G401 (cell line): ENCODE measurements at places on chromosomes 1 and 21. TPM values are rescaled to one million over a fixed set of nuclear protein-coding genes. Genes with fewer than 3 reads are reported as not detected.
A peak's percentile ranks its signal among the peaks of the same experiment; 100 is the strongest.

DNA sequence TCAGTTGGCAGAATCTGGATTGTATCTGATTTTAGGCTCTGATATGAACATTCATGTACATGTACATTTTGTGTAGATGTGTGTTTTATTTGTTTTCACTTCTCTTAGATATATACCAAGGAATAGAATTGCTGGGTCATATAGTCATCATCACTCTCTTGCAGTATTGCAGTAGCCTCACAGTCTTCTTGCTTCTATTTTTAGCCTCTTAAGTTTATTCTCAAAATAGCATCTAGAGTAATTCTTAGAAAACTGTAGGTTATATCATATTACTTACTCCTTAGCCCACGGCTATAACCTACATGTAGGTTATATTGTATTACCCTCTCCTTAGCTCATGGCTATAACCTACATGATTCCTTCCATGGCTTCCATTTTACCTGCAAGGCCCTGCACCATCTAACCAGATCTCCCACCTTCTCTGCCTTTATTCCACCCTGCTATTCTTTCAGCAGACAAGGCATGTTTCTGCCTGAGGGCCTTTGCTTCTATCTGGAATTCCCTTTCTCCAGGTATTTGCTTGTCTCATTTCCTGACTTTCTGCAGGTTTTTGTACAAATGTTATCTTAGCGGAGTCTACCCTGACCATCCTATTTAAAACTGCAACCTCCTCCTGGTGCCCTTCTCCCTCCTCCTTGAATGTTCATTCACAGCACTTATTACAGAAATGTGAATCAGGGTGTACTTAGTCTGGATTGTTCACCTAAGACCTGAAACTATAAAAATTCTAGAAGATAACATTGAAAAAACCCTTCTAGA lies 109.0 kb upstream of the ETV3 start:
- DNase-seq, result no peak

DNA sequence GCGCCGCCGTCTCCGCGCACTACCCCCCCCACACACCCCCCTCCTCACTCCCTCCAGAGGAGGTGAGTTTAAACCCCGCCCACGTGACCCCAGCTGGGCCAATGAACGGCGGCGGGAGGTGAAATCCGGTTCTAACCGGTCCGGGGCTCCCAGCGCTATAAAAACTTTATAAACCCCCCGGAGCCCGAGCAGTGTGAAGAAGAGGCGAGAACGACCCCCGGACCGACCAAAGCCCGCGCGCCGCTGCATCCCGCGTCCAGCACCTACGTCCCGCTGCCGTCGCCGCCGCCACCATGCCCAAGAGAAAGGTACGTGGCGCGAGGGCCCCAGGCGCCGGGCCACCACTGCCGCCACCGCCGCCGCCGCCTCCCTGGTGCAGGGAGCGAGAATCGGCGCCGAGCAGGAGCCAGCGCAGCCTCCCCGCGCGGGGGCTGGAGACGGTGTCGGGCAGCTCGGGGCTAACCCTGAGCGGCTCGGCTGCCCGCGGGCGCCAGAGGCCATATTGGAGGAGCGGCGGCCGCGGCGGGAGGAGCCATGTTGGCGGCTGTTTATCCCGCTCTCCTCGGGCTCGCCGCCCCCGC lies at the start of gene HMGN2:
Gene HMGN2 (plus strand): TSS at position 121 of the 581 bp plus-strand sequence. CDS start 173 bp downstream, at position 294.
- peak; percentile 93 for DNase-seq

DNA sequence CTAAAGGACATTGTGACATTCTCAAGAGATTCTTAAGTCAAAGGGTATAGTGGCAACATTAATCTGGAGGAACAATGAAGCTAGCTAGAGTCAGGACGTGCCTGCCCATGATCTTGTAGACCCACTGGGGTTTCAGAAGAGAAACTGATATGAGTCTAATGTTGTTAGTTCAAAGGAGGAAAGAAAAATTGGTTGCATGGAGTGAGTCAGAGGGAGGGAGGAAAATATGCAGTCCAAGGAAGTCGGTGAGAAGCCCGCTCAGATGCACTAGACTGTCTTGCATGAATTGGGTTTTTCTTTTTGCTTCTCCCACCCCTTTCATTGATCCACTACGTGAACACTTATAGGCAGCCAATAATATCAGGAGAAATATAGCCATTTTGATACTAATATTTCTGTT lies 53.8 kb upstream of the SYT14 start:
- no peak for DNase-seq

TNFRSF18 gene
- 1.2 TPM in 1 of 2 replicates, not detected in the other for total RNA-seq

DNA sequence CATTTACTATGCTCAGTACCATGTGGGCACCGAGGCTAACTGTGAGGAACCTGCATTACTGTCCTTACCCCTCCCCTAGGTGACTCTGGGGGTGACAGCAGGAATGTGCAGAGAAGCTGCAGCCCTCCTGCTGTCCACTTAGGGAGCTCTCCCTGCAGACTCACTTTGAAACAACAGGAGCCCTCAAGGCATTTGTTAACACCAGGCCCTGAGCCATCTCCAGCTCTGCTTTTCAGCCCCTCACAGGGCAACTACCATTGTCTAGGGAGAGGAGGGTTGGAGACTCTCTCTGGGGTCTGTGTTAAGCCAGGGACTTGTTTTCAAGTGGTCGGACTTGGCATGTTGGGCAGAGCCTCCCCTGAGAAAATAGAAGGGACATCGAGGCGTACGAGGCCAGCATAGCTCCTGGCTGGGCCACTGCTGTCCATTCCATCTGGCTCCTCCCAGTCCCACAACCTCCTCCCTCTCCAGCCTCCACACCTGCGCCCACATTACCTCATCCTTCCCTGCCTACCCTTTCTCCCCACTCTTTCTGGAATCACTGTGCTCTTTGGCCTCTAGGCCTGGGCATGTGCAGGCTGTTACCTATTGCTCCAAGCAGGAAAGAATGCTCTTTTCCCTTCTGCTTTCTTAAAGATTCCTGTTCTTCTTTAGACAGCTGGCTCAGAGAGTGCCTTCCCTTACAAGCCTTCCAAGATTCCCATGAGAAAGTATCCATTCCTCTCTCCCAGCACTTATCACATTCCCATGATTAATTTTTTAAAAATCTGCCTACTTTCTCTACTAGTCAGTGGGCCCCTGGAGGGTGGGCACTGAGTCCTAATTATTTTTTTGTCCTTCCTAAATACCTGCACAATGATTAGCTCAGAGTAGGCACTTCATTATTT lies 102.7 kb upstream of the GCLM start:
- DNase-seq, result no peak

CYP4X1 gene
- total RNA-seq, result not detected in 2 replicates

KCNJ6 gene
- not detected in 2 replicates for total RNA-seq

MPZ gene
- total RNA-seq, result 0.68 TPM in 1 of 2 replicates, not detected in the other

DNA sequence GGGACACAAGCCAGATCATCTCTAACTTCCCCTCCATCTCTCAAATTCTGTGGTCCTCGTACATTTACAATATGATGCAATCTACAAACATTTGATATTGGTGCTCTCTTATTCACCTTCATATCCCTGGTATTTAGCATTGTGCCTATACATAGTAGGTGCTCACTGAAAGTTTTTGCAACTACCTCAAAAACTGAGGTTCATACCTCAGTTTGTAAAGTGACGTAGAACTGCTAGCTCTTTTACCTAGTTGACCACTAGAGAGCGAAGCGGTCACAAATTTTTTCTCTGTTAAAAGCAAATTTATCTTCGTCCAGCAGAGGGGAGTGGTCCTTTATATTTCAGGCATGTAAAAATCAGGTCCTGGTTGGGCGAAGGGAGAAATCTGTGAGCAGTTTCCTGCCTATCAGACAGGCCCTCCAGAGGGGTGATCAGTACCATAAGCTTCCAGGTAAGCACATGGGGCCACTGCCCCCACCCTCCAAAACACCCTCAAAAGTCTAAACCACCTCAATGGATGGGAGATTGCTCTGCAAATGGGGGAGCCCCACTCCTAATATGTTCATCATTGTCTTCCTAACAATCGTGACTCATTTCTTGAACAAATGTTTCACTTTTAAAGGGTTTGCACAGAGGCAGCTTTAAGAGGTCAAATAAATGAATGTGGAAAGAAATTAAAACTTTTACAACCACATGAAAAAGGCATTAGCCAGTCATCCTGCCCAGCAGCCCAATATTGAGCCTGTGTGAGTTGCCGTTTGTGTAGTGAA lies 10.6 kb upstream of the HLCS start:
- DNase-seq, result peak; percentile 75

GBP6 gene
- not detected in 2 replicates for total RNA-seq

DNA sequence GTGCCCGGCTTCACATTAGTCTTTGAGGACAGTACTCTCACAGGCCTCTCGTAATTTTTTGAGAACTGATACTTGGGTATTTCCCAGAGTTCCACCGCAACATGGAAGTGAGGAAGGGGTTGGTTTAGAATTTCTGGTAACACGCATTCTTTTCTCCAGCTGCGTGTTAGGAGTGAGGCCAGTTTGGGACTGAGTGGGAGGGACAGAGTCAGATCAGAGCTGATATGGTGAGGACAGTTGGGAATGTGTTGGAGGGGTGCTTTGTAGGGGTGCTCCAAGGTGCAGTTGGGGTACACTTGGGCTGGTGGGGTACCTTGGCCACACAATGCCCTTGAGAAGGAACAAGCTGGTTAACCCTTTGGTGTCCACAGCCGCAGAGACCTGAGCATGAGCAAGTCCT lies 6.7 kb downstream of the FBXO6 start:
- DNase-seq, result no peak

DNA sequence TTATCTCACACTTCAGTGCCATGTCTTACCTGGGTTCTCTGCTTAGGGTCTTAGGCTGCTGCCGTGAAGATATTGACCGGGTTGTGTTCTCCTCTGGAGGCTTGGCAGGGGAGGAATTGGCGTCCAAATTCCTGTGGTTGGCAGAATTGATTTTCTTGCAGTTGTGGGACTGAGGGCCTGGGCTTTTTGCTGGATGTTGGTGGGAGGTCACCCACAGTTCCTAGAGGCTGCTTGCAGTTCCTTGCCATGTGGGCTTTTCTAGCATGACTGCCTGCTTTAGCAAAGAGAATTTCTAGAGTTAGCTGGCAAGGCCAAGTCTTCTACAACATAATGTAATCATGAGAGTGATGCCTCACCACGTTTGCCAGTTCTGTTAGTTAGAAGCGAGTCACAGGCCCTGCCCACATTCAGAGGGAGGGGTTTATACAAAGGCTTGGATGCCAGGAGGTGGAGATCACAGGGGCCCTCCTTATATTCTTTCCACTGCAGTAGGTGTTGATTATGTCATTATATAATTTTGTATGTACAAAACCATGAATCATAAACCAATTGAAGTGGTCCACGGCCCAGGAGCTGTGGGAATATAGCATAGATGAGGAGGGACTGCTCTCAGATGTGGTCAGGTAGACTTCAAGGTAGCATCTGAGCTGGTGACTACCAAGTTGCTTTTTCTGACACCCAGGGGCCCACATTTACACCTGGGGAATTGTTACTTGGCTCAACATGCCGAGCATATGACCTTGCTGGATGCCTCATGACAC lies 6.6 kb downstream of the UBL4B start:
- no peak for DNase-seq

DNA sequence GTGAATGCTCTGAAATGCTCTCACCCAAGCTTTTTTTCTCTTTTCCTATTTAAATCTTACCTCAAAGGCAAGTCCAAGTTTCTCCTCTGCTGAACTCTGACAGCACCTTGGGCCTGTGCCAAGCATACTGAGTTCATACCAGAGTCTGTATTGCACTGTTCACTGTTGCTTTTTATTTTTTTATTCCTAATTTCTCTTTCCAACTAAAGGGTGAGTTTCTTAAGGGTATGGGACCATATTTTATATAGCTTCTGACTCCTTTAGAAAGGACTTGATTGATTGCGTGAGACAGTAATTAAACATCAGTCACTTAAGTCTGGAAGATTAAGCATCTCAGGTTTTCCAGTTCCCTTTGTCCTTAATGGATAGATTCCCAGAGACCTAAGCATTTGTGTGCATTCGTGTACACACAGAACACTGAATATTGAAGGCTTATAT lies 69.9 kb downstream of the CACHD1 start:
- no peak for DNase-seq

GRCh38 chr1:235069577-235070563 lies 58.8 kb downstream of the TOMM20 start:
- peak; percentile 40 for DNase-seq

DNA sequence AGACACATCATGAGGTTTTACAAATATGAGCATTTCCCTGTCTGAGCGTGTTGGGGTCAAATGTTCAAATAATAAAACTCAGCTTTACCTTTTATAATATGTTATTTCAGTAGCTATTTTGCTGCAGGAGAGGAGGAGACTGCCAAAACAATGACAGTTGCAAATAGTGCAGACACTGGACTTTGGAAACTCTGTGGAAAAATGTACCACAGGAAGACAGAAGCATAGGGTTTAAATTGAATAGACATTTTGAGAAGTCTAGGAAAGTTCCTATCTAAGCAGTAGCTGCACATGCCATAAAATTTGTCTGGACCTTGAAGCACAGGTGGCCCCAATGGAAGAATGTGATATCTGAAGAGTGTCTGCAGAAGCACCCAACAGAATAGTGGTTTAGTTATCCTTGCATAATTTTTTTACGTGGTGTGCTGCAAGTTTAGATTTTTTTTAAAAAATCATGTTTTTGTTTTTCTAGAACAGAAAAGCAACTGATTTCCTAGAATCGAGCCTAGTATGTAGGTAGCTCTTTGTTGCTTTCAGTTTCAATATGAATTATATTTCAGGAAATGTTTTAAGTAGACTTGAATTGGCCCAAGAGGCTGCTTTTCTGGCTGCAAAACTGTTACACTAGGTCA lies 14.0 kb upstream of the GBP5 start:
- no peak for DNase-seq

ADGRB2 gene
- total RNA-seq, result 45.4 and 49.5 TPM in 2 replicates

DNA sequence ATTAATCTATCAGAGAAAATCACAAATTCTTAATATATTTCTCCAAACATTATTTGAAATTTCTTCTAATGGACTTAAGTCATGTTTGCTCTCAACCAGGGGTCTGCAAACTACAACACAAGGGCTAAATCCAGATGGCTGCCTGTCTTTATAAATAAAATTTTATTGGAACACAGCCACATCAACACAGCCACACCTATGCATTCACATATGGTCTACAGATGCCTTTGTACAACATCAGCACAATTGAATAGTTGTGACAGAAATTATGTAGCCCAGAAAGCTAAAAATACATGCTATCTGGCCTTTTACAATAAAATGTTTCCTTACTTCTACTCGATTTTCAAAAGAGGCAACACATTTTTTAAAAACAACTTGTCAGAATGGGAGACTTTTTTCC lies 103.9 kb downstream of the DPYD start:
- DNase-seq, result no peak

DNA sequence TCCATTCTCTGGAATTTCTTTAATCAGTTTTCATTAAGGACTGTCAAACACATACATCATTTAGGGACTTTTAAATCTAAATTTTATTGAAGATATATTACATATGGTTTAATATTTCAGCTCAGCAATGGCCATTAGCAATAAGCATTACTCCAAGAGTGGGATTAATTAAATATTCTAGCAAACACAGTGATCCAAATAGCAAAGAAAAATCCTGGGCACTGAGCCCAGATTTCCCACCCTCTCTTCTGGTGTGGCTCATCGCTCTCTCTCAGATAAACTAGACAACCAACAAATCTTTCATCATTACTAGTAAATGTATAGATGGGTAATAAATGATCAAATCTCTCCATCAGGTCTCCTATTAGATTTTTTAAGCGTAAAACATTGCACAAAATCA lies 53.5 kb upstream of the FOXD3 start:
- no peak for DNase-seq
